Stimulated activated CD4-positive, alpha-beta T cell treated with anti-CD3 and anti-CD28 coated beads, Interleukin-2, amount 100 ng/mL, for 4 hours (primary cell): ENCODE measurements at places on chromosomes 7 and 10.

DNA sequence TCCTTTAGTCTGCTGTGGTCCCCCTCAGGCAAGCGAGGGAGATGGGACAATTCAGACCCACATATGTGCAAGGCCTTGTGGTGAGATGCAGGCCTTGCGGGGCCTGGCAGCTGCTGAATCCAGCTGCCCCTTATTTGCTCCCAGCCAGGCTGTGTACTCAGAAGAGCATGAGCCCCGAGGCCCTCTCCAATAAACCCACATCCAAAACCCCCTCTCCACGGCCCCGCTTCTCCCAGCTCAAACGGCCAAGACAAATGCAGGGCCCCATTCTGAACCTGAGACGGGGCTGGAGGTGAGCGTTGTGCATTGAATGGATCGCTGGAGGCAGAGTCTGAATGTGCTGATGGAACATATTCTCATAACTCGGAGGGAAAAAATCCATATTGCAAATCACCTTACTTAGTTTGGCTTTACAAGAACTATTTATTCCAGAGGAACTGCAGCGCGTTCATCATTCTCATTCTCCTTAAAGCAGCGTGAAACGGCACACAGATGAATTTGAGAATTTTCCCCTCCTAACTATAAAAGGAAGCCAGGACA is 169.2 kb upstream of the LYZL2 start:
- DNase-seq, result no peak

GRCh38 chr10:30645340-30645827 is 15.8 kb upstream of the LYZL2 start:
- DNase-seq, result no peak

GRCh38 chr10:31204090-31204489 is 114.9 kb upstream of the ZEB1 start:
- no peak for DNase-seq

- no peak for DNase-seq
Observed at GRCh38 chr7:106100863-106101629, 11.1 kb downstream of the SYPL1 start.

- no peak for DNase-seq
Observed at GRCh38 chr10:124001391-124002148, 91.8 kb downstream of the CHST15 start.

DNA sequence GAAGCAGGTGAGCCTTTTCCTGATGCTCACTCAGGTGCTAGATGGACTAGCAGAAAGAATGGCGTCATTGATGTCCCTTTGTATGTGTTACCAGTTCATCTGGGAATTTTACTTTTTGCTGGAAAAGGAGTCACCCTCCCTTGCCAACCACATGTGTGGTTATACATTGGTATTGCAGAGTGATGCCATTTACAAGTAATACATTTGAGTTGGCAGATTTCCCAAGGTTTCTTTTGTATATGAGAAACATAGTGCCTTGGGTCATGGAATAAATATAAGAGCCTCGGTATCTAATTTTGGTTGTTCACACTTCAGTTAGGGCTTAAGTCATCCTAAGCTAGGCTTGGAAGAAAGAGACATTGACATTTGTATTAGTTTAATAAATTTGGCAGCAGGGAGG is 10.4 kb upstream of the ATXN7L1 start:
- DNase-seq, result no peak

- no peak for DNase-seq
Observed at GRCh38 chr7:92058040-92058439, 76.2 kb downstream of the CYP51A1 start.

DNA sequence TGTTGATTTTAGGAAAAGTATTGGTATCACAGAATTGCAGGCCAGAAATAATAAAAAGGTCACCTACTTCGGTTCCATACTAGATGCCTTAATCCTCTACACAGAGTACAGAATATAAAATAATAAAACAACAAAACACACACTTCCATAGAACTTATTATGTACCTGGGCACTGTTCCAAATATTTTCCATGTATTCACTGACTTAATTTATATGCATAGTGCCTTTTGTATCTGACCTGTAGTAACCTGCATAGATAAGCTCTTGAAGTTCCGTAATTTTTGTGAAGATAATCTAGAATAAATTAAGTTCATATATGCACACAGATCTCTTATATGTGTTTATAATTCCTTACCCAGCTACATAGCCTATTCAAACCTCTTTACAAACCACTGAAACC is 78.3 kb downstream of the RAPGEF5 start:
- no peak for DNase-seq

DNA sequence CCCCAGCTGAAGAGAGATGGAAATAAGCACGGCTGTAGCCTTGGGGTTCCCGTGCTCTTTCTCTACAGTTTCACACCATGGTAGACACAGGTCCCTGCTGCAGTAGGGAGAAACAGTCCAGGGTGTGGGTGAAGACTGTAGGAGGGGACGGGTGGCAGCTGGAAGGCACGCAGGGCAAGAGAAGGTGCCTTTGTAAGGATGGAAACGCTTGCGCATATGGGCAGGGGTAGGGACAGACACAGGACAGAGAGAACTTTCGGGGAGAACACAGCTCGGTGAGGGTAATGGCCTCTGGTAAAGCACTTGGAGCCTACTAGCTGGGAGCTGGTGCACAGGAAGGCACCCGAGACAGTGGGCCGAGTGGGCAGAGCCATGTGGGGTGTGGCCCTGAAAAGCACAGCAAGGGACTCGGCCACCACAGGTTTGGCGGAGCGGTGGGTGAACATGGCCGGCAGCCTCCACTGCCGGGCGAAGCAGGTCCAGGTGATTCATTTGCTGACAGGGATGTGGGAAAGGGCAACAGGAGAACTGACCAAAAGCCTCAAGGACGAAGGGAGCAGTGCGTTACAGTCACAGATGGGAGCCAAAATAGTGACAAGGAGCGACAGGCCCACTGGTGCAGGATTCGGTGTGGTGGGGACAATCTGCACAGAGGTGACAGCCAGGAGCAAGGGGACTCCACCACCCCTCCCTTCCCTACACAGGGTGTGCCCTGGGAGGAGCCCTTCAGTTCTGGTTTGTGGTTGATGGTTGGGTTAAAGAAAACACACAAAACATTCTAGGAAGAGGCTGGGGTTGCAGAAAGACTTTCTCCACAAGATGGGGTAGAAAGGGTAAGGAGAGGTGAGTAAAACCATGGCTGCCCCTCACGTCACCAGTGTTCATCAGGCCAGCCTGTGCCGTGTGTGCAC is 97.1 kb downstream of the VOPP1 start:
- no peak for DNase-seq

GRCh38 chr7:100874300-100874576 is 665 bp upstream of the SRRT start:
- no peak for DNase-seq

DNA sequence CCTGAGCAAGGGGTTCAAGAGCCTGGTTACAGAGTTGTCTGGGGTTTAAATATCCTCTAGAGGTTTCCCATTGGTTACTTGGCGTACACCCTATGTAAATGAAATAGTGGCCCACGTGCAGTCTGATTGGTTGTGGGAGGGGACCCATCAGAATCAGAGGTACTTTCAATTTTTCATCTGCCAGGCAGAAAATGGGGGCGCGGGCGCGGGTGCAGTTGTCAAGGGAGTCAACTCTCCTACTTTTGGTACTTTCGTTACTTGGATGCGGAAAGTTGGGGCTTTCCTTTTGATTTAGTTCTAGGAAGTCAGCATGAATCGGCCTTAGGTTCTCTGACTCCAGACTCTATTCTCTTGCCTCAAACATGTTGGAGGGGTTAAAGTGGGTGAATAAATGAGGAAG is 83.2 kb downstream of the DNAJB9 start:
- no peak for DNase-seq

DNA sequence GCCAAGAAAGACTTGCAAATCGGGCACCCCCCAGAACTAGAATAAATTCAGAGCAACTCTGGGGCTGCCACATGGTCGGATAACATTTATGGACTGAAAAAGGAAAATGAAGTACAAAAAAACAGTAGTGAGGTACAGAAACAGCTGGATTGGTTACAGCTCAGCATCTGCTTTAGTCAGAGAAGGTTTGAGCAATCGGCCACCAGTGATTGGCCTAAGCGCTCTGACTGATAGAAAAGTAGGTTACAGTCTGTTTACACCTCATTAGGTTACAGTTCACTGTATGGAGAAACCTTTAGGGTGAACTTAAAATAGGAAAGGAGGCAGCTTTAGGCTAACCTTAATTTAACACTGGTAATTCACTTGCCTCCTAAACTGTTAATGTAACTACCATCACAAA is 102.0 kb upstream of the DKK1 start:
- no peak for DNase-seq

GRCh38 chr10:118955951-118956801 is 73.3 kb upstream of the NANOS1 start:
- DNase-seq, result no peak

DNA sequence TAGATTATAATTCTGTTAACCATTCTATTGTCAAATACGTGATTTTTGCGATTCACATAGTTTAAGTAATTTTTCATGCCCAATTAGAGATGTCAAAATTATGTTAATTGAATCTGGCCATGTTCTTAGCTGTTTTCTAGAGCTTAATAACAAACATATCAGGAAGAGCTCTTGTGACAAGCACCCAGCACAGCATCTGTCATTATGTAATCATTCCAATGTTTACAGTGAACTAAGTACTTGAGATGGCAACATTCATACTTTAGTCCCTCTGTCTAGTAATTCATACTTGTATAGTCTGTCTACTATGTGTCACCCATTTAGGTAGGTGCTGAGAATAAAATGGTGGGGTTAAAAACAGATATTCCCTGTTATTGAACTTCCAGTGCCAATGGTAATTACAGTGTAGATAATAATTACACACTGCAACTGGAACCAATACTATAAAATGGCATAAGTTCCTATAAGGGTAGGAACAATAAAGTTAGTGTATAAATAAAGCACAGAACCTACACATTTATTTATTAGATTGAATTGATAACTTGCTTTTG is 55.2 kb downstream of the ZEB1 start:
- DNase-seq, result no peak

DNA sequence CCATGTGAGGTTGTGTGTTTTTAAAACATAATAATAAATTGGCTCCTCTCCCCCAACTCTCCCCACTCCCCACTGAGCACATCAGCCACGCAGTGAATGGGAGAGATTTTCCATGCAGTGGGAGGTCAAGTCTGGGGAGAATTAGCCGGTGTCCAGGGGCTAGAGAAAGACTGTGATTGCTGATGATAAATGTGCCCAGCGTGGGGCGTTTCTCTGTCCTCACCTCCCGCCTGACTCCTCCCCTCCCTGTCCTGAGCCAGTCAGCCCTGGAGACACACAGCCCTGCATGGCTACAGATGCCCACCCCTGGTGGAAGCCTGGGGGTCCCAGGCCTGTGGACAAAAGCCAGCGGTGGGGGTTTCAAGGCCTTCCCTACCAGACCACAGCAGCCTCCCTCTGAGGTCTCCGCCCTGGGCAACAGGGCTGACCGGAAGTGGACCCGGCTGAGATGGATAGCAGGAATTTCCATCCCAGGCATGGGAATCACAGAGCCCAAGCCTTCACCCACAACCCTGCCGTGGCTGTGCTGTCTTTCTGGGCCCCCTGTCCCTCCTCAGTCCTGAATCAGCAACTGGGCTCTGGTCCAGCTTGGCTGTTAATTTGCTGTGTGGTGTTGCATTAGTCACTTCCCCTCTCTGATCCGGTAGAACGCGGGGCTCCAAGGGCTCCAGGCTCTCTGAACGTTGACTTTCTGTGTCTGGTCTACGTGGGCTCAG is 46.8 kb upstream of the SLC29A3 start:
- no peak for DNase-seq

DNA sequence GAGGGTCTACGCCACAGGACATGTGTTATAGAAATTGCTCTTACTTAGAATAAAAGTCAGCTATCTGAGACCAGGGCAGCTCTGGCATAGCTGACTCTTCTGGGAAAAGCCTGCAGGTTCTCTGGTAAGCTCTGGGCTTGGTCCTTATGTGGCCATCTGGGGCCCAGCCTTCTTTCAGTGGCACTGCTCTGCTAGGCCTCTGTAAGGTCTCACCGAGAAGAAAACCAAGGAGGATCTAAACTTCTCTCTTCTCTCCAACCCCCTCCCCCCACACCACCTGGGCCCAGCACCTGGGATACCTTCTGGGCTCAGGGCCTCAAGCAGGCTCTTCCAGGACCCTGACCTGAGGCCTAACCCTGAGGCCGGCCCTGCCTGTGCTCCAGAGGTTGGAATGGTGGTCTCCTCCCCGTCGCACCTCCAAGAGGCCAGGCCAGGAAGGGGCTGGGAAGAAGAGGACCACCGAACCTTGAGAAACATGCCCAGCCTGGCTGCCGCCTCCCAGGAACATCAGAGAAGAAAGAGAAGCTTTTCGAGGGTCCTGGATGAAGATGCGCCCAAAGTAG is 323.6 kb downstream of the GFRA1 start:
- DNase-seq, result no peak

DNA sequence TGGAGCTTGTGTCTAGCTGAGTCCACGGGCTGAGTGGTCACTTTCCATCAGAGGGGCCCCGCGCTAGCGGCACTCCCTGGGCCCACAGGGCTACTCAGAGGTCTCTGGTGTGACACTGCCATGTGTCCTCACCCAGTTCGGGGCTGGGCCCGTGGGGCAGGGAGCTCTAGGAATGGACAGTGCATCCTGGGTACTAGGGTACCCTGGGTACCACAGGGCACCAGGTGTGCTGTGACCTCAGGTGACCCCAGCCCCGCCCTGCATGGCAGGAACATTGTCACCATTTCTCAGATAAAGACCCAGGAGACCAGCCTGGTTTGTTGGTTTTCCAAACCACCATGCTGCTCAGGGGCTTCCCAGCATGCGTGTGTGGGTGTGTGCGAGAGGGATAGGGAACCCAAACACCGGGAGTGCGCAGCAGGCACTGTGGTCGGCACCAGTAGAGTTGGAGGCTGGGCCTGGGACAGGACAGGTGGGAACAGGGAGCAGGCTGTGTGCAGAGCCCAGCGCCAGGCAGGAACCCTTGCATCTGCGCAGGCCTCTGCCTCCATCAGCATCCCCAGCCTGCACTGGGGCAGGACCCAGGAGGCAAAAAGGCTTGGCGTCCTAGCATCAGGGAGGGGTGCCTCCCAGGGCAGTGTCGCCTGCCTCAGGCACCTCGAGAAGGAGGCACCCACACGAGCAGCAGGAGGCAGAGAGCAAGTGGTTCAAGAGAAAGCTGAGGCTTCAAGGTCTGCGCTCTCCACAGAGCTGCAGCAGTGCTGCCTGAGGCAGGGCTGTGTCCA is 19.4 kb upstream of the CSGALNACT2 start:
- DNase-seq, result no peak

- DNase-seq, result no peak
Observed at GRCh38 chr10:125093199-125093973, 67.0 kb downstream of the CTBP2 start.

DNA sequence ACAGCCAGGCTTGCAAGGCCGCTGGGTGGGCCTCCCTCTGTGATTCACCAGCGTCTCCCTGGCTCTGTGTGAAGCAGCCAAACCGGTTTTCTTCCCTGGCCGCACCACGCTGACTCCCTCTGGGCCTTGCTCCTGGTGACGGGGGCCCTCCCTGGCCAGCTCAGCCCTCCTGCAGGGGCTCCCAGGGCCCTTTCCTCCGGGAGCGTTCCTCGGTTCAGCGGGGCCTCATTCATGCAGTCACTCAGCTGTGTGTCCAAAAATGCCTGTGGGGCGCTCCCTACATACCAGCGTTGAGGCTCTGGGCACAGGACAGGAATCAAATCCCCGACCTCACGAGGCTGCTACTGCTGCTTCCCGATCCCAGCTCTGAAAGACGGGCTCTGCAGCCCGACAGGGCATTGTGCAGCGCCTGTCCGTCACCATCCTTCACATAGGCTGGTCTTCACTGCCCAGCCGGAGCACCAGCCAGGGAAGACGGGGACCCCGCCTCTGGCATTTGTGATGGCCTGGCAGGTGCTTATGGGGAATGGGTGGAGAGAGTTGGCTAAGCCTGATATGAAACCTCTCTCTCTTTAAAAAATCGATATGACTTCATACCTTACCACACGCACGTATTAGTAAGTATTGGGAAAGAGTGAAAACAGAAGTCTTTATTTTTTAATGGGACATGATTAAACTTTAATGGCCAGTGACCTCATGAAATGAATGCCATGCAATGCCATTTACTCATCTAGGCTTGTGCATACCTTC is 110.0 kb upstream of the SHH start:
- no peak for DNase-seq
